CD8-positive, alpha-beta memory T cell (primary cell): ENCODE measurements at places on chromosomes 13 and 19. TPM values are rescaled to one million over a fixed set of nuclear protein-coding genes. Genes with fewer than 3 reads are reported as not detected.
A peak's percentile ranks its signal among the peaks of the same experiment; 100 is the strongest.

The ZIC2 gene
- total RNA-seq: not detected

DNA sequence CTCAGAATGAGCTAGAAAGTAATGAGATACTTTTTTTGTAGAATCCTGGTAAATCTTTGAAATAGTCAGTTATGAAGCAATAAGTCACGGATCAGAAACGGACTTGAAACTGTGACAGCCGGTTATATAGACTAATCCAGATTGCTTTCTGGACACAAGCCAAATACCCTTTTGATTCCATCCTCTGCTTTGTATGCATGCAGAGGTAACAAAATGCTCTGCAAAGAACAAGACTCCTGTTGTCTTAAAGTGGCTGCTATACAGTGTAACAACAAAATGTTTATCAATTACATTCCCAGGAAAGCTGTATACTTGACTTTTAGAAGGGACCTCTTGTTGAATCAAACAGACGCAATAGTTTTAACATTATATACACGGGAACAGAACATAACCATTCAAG lies 66.5 kb upstream of the STARD13 start:
- DNase-seq: no peak

The GAPDHS gene
- total RNA-seq: not detected

The PROSER1 gene
- 96.6 TPM for total RNA-seq

The NCR1 gene
- total RNA-seq: not detected

- no peak for DNase-seq
Observed at GRCh38 chr19:1977120-1977519, 36.1 kb downstream of the CSNK1G2 start.

DNA sequence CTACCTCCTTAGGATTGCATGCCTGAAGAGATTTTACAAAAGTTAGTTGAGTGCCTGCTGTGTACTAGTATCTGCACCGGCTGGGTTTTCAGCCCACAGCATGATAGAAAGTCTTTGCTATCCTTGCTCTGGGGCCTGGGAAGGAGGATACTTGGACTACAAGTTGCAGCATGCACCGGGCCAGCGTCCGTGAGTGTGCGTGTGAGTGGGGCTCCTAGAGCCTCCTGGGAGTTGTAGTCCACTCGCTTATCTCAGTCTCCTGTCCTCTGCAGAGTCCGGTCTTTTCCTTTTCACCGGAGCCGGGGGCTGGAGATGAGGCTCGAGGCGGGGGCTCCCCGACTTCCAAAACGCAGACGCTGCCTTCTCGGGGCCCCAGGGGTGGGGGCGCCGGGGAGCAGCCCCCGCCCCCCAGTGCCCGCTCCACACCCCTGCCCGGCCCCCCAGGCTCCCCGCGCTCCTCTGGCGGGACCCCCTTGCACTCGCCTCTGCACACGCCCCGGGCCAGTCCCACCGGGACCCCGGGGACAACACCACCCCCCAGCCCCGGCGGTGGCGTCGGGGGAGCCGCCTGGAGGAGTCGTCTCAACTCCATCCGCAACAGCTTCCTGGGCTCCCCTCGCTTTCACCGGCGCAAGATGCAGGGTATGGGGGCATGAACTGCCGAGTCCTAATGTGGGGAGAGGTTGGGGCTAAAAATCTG lies 20.6 kb downstream of the BRSK1 start:
- no peak for DNase-seq

DNA sequence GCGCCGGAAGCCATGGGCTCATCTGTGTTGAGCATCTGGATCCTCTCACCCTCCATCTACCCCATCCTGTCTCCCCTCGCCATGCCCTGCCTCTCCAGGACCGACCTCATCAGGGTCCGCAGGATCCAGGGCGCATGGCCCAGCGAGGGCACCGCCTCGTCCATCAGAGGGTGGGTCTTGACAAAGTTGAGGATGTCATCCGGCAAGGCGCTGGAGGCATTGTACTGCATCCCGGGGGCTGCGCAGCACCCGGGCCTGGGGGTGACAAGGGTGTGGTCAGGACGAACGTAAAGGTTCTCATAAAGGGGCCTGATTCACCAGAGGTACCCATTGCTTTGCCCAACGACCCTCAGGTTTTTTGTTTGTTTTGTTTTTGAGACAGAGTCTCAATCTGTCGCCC lies 9.5 kb downstream of the SEMA6B start:
- no peak for DNase-seq

DNA sequence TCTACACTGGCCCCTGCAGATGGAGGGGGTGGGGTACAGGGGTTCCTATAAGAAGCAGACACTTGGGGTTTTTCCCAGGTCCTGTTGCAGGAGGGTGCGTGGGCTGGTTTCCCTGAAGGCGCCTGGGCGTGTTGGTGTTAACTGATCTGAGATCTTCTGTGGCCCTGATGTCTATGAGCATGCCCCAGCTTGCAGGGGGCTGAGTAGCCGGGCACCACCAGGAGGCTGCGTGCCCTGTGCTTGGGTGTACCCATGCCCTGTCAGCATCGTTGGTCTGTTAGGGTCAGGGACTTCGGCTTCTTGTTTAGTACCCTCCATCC lies 45.3 kb downstream of the CAPN12 start:
- no peak for DNase-seq

DNA sequence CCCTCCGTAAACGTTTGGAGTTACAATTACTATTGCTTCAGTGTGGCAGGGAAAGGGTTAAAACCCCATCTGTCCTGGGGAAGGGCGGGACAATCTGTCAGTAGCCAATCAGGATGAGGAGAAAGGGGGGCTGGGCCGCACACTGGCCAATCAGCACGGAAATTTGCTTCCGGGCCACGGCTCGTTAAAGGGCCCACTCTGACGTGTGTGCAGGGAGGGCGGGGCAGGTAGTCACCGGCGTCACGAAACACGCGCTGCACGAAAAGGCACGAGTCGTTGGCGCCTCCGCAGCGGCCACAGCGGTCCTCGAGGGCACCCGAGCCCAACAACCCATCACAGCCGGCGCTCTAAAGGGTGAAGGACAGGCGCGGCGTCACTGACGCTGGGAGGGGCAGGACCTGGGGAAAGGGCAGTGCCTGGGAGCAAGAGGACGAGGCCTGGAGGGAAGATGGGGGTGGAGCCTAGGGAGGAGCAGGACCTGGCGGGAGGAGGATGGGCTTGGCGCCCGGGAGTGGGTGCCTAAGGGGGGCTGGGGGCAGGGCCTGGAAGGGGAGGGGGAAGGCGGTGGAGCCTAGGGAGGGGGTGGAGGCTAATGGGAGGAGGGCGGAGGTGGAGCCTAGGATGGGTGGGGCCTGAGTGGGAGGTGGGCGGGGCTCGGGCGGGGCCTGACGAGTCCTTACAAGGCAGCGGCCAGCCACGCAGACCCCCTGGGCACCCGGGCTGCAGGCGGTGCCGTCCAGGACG lies 4.9 kb downstream of the ADAMTSL5 start:
- peak; percentile 86 for DNase-seq

The CLEC17A gene
- 1.5 TPM for total RNA-seq
